ENCODE measurements at places on chromosomes 3 and 15.

GRCh38 chr15:49813625-49814024 is 192.8 kb downstream of the DTWD1 start:
- no peak for DNase-seq

DNA sequence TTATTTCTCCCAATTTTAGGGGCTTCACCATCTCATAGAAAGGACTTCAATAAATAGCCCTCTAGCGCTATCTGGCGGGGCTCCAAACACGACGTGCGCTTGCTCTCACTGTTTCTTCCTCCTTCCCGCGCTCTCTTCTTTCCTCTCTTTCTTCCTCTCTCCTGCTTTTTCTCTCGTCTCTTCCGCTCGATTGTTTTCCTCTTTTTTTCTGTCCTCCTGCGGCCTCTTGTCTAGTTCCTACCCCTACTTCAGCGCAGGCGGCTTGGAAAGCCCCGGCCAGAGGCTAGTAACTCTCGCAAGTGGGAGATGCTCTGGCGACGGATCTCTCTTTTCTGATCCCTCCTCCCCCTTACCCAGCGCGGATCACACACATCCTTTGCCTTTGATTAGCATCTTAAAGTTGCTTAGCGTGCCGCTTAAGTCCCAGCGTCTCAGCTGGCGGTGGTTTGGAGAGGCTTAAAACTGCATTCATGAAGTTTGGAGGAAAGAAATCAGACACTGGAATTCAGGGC is 6.2 kb upstream of the MEIS2 start:
- DNase-seq, result peak; percentile 68

DNA sequence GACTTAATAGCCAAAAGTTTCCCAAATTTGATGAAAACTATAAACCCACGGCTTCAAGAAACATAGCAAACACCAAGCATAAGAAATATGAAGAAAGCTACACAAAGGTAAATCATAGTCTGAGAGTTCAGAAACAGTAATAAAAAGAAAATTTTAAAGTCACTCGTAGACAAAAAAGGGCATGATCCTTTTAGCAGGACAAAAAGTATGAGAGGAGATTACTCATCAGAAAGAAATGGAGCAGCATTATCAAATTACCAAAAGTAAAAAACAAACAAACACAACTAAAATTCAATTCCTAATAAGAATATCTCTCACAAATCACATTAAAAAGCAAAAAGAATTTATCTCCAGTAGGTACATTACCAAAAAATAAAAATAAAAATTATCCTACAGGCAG is 279.4 kb upstream of the UBE2E2 start:
- no peak for DNase-seq

DNA sequence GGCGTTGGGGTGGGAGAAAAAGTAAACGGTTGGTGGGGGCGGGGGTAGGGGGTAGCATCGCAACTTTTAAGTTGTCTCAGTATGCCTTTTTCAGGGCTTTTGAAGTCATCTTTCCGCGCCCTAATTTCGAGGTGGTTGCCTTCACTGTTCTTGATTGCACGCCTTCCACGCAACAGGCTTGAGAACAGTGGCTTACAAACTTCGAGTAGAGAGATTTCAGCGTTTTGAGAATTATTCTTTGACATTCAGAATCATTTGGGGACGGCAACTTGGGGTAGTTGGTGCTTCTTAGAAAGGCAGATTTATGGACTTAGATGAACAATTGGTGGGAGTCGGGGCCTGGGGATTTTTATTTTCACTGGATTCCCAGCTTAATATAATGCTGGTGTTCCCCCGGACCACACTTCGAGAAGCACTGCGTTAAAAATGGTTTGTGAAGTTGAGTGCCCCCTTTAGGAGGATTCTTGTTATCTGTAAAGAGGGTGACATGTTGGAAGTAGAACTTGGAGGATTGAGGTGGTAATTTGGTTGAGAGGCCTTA is 880 bp downstream of the PPP4R2 start:
- DNase-seq, result peak; percentile 78

GRCh38 chr3:154151969-154152368 is 30.8 kb downstream of the ARHGEF26 start:
- DNase-seq, result peak; percentile 80

- no peak for DNase-seq
These were observed 190.9 kb downstream of the NR2F2 start for GRCh38 chr15:96521386-96521785.
